ENCODE measurements at places on chromosomes 13 and 19.

DNA sequence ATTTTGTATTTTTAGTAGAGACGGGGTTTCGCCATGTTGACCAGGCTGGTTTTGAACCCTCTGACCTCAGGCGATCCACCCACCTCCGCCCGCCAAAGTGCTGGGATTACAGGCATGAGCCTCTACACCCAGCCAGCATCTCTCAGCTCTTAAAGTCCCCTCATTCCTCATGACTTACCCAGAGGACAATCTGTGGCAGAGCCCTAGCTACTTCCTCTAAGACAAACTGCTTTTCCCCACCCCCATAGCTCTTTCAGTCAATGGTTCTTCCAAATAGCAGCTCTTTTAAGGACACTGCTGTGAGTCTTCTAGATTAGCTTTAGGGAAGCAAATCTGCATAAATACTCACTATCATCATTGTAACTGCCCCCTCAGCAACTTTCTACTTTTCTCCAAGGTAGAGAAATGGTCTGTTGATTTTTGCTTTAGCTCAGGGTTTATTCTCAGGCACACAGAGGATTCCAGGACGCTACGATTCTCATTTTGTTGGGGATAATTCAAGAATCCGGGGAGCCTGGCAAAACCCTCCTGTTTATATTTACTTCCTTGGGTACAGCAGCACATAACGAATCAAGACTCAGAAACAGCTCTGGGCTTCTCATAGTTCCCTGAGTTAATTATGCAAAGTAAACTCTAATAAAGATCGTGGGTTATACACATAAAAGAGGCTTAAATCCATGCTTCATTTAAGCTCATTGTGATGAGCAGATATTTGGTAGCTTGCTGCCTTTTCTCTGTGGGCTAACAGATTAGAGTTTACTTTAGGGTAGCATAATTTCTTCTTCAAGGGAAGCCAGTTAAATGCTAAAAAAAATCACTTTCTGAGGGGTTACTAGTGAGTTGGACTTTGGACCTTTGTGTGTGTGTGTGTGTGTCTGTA lies 357.4 kb downstream of the TDRD3 start:
- no peak for DNase-seq

- DNase-seq: no peak
Measured at GRCh38 chr13:32001769-32002168, 29.8 kb upstream of the FRY start.

- no peak for DNase-seq
Measured at GRCh38 chr13:112690283-112690929, 568 bp downstream of the ATP11A start.

DNA sequence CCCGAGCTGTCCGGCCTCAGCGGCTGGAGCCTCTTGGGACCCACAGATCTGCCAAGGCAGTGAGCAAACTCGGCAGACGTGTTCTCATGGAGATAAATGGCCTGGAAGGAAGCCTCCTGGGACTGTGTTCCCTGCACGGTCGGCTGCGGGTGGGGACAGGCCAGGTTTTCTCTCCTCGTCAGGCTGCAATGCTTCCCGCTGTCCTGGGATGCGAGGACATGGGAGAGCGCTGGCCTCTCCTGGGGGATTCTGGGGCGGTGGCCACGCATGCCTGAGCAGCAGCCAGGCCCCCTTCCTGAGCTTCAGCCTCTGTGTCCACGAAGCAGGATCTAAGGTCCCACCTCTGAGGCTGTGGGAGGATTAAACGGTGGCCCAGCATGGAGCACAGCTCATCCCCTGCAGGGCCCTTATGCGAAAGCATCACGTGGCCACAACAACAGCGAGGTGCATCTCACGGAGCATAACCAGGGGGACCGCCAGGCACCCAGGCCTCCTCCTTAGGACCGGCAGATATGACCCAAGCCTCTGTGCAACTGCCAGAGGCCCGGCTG lies 21.2 kb upstream of the C13orf46 start:
- no peak for DNase-seq

DNA sequence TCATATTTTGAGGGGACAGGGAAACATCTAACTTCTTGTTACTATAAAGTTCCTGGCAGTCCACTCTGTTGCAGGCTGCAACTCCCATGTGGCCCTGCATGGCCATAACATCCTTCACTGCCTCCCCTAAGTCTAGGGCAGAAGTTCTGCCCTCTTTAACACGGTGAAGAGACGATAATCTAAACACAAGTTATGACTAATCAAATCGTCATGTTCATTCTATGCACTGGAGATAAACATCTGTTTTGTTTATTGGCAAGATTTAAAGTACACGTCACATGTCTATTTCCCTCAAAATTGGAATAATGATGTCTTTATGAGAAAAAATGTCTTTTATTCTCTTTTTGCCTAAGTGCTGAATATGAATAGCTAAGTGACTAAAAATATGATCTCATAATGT lies 1629.4 kb downstream of the PCDH9 start:
- no peak for DNase-seq

GRCh38 chr13:23915308-23915707 lies 18.0 kb upstream of the C1QTNF9B start:
- DNase-seq: no peak

GRCh38 chr13:43988302-43988701 lies 108.6 kb downstream of the LACC1 start:
- no peak for DNase-seq

Measured in B cell (primary cell).